ENCODE measurements at places on chromosomes 5 and 9. TPM values are rescaled to one million over a fixed set of nuclear protein-coding genes. Genes with fewer than 3 reads are reported as not detected.

Gene CDC37L1
- total RNA-seq = 11.5 TPM

Gene TMEM252
- not detected for total RNA-seq

Gene TNFSF8
- 15.9 TPM for total RNA-seq

DNA sequence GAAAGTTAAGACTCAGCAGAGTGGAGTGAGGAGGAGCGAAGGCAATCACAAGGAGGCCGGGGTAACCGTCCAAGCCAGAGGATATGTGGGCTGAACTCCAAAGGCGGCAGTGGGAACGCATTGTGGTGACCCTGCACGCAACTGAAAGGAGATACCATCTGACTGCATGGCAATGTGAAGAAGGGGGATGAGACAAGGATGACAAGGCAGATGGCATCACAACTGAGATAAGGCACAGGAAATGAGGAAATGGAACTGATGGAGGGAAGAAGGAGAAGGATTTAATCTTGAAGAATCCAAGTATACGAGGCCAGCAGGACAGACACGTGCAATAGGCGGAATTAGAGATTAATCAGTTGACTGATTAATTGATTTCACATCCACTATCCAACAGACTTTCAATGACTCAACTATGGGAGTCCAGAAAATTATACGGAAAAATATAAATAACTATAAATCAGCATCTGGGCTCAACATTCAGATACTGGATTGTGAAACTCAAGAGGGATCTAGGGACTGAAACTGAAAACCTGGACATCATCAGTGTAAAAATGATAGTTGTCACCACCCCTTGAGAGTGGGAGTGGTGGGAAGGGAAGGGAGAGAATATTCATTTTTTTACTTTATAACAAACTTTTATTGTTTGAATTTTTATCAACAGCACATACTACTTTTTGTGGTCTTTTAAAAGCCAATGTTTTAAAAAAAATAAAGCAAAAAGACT is 86.1 kb downstream of the ARL15 start:
- H3K4me1 ChIP-seq = peaks cover 5% of the 10 kb centered on the region
- H3K36me3 ChIP-seq = no peaks in the 10 kb centered on the region
- no peak overlapping the region for H3K4me3 ChIP-seq

- H3K36me3 ChIP-seq = no peaks in the 10 kb centered on the region
- no peak overlapping the region for H3K27ac ChIP-seq
- DNase-seq = peak; percentile 50
- no peak overlapping the region for H3K4me3 ChIP-seq
- H3K27me3 ChIP-seq = no peaks in the 10 kb centered on the region
- H3K4me1 ChIP-seq = no peaks in the 10 kb centered on the region
Observed at GRCh38 chr5:120886351-120886860, 422.3 kb downstream of the PRR16 start.

GRCh38 chr5:38598296-38598993 is 42.0 kb upstream of the LIFR start:
- no peak for DNase-seq
- H3K4me3 ChIP-seq = no peak overlapping the region
- H3K27me3 ChIP-seq = no peaks in the 10 kb centered on the region

DNA sequence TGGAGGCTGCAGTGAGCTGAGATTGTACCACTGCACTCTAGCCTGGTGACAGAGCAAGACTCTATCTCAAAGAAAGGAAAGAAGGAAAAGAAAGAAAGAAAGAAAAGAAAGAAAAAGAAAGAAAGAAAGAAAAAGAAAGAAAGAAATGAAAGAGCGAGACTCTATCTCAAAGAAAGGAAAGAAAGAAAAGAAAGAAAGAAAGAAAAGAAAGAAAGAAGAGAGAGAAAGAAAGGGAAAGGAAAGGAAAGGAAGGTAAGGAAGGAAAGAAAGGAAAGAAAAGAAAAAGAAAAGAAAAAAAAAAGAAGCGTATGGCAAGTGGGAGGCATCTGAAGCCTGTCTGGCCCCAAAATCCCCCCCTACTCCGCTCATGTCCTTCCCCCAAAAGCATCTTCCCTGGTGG is 182.3 kb upstream of the MSX2 start:
- H3K27ac ChIP-seq = no peak overlapping the region
- H3K27me3 ChIP-seq = no peaks in the 10 kb centered on the region
- no peak overlapping the region for H3K4me3 ChIP-seq
- H3K36me3 ChIP-seq = no peaks in the 10 kb centered on the region

Data from spleen (tissue), 13 donors.